MG63 (cell line): ENCODE measurements at places on chromosomes 13 and 19. TPM values are rescaled to one million over a fixed set of nuclear protein-coding genes. Genes with fewer than 3 reads are reported as not detected.

PNMA8B gene
- total RNA-seq: not detected in 2 replicates

KCTD4 gene
- not detected in 2 replicates for total RNA-seq

KLHL1 gene
- not detected in 2 replicates for total RNA-seq

TUBA3C gene
- total RNA-seq: not detected in 2 replicates

PSG1 gene
- total RNA-seq: not detected in 2 replicates

PRRG2 gene
- total RNA-seq: 0.20 TPM in 1 of 2 replicates, not detected in the other

NCAN gene
- total RNA-seq: 0.07 and 0.79 TPM in 2 replicates

CD22 gene
- total RNA-seq: not detected in 2 replicates

VSIG10L gene
- total RNA-seq: 0.10 and 0.95 TPM in 2 replicates

PSPN gene
- 0.35 and 0.49 TPM in 2 replicates for total RNA-seq

B9D2 gene
- 2.4 and 31.0 TPM in 2 replicates for total RNA-seq

FXYD3 gene
- total RNA-seq: not detected in 2 replicates

ZNF98 gene
- total RNA-seq: not detected in 2 replicates

ZNF419 gene
- total RNA-seq: 8.7 and 26.1 TPM in 2 replicates

COX6B2 gene
- total RNA-seq: not detected in 2 replicates

MZT1 gene
- total RNA-seq: 36.4 and 63.3 TPM in 2 replicates

EPS8L1 gene
- total RNA-seq: 1.1 TPM in 1 of 2 replicates, not detected in the other

ELANE gene
- not detected in 2 replicates for total RNA-seq

PLIN5 gene
- total RNA-seq: not detected in 2 replicates

ATP12A gene
- total RNA-seq: not detected in 2 replicates

PHF11 gene
- total RNA-seq: 14.6 and 21.5 TPM in 2 replicates

IL27RA gene
- 3.3 and 8.4 TPM in 2 replicates for total RNA-seq

MUC16 gene
- total RNA-seq: not detected in 2 replicates

CYP2F1 gene
- not detected in 2 replicates for total RNA-seq

ZNF552 gene
- 2.6 and 4.2 TPM in 2 replicates for total RNA-seq

OR7D2 gene
- not detected in 2 replicates for total RNA-seq

FIZ1 gene
- total RNA-seq: 2.9 and 4.0 TPM in 2 replicates

GRIN3B gene
- total RNA-seq: not detected in 2 replicates

ZC3H13 gene
- 6.8 and 11.7 TPM in 2 replicates for total RNA-seq

ZNF534 gene
- not detected in 2 replicates for total RNA-seq
